Esophagus squamous epithelium (tissue), 5 donors: ENCODE measurements at places on chromosomes 6 and 20. TPM values are rescaled to one million over a fixed set of nuclear protein-coding genes. Genes with fewer than 3 reads are reported as not detected.

The SAMD3 gene
- 0.88 TPM for total RNA-seq

The PPP1R18 gene
- 13.6 TPM for total RNA-seq

The BANF2 gene
- total RNA-seq, result not detected

The TMEM170B gene
- total RNA-seq, result 1.7 TPM

The LAMP5 gene
- not detected for total RNA-seq

GRCh38 chr6:55794136-55794812 lies 81.1 kb downstream of the BMP5 start:
- no peak for DNase-seq

GRCh38 chr20:5844063-5844681 lies 94.0 kb downstream of the SHLD1 start:
- DNase-seq, result no peak

GRCh38 chr20:62808211-62808865 lies 3.7 kb downstream of the OGFR start:
- no peak for DNase-seq

DNA sequence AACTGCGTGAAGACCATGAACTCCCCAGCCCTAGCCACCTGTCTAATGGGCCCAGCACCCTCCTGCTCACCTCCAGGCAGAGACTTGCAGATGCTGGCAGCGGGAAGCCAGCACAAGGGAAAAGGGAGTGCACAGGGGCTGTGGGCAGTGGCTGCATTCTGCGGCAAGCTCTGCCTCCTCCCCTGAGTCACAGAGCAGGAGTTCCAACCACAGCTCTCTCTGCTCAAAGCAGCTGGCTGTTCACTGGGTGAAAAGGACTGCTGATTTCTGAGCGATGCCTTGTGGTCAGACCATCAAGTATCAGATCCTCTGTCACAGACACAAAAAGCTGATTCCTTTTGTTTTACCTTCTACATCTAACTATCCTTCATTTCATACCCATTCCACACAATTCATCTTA lies 10.5 kb downstream of the NKX2-2 start:
- no peak for DNase-seq

DNA sequence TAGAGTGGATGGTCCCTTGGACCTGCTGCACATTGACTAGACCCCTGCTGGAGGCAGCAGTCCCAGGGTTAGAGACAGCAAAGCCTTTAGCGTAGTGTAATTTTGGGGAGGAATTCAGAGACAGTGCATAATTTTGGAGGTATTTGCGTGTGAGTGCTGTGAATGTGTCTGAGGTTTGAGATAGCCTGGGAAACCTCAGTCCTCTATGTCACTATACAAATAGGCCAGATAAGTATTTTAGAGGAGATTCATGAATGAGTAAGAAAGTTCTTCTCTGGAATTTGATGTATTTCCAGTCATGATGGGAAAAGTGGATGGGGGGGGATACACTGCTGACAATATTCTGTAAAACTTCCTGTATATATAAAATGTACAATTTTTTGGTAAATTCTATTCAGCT lies 25.8 kb upstream of the MTRF1L start:
- DNase-seq, result no peak

DNA sequence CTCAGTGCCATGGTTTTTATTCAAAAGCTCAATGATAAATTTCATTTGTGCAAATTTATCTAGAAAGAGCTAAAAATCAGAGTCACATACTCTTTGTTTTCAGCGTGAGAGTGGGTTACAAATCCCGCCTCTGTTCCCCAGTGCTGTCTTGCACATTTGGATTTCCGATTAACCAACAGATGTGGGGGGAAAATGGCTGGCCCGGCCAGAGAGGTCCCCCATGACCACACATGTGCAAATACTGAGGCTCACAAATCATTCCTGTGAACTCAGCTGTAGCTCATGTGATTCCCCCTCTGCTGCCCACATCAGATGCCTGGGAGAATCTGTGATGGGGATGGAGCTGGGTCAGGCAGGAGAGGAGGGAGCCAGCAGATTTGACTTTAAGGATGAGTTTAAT lies 168.7 kb downstream of the PAX1 start:
- DNase-seq, result no peak

DNA sequence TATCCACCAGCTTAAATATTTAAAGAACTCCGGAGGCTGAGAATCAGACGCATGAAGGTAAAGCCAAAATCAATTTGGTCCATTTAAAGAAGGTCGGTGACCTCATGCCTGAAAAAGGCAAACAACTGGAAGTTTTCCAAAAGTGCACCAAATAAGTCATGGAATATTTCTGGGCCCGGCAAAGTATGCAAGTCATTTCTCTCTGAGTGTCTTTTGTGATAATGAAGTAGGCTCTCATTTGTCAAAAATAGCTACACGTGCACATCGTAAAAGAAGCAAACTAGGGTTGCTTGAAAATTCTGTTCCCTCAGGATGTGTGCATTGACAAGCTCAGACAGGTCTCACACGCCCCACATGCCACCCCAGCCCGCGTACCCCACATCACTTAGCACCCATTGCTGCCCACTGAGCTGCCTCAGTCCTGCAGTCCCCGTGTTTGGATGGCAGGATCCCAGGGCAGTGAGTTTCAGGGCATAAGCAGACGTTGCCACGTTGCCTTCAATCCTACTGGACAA lies 20.5 kb upstream of the PYGB start:
- no peak for DNase-seq

GRCh38 chr20:57693670-57694329 lies 16.0 kb downstream of the PMEPA1 start:
- DNase-seq, result no peak

DNA sequence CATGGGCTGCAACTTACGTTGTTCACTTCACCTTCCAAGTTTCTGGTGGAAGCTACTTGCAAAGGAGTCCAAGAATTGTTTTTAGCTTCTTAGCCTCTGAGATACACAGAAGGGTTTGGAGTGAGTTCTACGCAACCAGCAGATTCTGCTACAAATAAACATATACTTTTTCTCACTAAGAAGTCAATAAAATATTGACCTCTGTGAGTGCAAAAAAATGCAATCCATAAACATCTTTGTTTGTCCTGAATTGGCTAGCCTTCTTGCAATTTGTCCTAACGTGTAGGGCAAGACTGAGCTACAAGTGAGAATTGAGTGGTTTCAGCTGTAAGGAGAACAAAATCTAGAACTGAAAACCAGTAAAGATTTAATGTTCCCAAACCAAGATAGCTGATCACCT lies 26.2 kb upstream of the E2F3 start:
- DNase-seq, result no peak

DNA sequence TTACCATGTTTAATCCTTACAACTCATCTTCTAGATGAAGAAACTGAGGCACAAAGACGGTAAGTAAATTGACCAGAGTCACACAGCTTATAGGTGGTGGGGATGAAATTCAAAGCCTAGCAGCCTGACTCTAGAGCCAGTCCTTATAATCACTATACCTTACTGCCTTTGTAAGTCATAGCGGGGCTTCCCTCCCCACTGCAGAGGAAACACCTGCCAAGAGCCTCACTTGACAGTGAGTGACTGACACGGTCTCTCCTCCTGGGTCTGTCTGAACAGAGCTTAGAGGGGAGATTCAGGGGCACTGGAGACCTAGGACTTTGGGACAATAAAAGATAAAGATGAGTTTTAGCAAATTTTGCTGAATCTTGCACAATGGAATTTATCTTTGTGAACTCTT lies 12.8 kb downstream of the SUN5 start:
- no peak for DNase-seq

DNA sequence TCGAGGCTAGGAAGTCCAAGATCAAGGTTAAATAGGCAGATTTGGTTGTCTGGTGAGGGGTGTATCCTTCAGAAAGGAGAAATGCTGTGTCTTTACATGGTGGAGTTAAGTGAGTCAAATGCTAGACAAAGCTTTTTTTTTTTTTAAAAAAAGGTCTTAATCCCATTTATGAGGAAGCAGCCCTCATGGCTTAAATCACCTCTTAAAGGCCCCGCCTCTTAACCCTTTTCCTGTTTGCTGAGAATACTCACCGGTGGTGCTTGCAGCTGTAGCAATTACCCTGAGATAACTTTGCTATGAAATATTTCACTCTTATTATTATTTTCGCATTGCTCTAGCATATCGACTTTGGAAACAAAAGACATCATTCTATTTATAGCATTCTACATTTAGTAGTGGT lies 30.8 kb downstream of the FBXO30 start:
- no peak for DNase-seq
